T-helper 1 cell (primary cell): ENCODE measurements at places on chromosomes 7 and 10.

DNA sequence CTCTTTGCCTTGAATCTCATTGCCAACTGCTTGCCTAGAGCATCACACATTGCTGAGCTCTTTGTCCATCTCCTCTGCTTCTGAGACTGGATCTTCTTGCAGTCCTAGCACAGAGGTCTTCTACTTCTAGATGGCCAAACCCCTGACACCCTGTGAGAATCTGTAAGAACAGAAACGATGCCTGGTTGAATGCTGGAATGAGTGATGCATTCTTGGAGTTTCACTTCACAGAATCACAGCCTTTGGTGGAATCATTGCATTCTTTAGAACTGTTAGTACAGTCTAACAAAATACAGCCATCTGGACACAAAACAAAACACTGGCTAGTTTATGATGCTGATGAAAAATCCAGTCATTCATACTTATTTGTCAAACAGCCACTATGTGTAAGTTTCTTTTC lies 141.7 kb upstream of the ITGB1 start:
- DNase-seq = no peak

DNA sequence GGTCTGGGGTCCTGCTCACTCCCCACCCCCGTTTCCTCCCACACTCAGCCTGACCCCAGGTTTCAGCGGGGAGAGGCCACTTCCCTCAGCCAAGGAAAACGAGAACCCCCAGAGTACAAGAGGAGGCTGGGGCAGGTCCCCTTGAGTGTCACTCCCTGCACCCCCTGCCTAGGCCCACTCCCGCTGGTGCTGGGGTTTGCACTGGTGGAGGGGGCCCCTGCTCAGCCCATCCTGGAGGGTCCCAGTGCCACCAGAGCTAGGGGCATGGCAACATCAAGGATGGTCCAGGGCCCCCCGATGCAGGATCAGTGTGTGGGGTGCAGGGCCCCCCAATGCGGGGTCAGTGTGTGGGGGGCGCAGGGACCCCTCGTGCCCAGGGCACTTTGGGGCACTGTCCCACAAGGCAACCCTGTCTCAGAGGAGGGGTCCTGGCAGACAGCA lies 70.5 kb upstream of the KCTD7 start:
- no peak for DNase-seq

- no peak for DNase-seq
Observed at GRCh38 chr7:157432957-157433576, 96.3 kb downstream of the DNAJB6 start.

- no peak for DNase-seq
Observed at GRCh38 chr10:6124666-6125065, 35.8 kb downstream of the RBM17 start.

DNA sequence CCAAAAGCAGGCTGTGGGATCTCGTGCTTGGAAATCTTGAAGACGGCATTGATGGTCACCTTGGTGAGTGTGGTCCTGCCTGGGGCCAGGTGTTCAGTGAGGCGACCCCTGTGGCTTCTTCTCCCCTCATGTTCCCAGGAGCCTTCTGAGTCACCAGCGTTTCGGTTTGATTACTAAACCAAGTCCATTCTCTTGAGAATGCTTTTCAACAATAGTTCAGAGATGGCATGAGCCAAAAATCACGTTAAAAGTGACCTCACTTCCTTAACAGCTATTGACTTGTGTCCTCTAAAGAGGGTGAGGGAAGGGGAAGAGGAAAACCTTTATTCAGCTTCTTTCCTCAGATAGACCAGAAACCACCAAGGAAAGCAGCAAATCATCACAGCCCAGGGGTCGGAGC lies 315.2 kb downstream of the GATA3 start:
- no peak for DNase-seq

DNA sequence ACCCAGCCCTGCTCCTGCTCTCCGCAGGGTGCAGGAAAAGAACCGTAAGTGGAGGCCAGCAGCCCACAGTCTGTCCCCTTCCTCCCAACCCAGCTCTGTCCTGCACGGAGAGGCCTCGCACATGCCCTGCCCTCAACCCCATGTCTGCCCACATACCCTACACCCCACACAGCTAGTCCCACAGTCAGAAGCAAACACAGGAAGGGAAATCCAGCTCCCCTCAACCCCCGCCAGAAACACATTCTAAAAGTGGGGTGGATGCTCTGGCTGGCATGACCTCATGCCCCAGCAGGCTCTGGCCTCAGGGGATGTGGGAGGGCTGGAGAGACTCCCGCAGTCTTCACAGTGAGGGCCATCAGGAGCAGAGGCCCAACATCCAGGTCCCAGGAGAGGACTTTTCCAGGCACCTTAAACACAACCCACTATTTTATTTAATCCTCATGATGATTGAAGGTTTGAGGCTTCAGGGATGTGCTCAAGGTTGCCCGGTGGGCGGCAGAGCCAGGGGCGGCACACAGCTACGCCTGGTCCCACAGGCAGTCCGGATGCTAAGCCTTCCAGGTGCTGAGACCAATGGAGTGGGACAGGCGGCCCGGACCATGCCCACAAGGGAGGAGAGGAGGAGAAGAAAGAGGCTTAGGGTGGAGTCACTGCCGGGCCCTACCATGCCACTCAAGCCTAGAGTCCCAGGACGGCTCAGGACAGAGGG lies 29.9 kb downstream of the CALML5 start:
- DNase-seq = no peak
